Hepatic stellate cell (primary cell): ENCODE measurements at places on chromosomes 4 and X.

DNA sequence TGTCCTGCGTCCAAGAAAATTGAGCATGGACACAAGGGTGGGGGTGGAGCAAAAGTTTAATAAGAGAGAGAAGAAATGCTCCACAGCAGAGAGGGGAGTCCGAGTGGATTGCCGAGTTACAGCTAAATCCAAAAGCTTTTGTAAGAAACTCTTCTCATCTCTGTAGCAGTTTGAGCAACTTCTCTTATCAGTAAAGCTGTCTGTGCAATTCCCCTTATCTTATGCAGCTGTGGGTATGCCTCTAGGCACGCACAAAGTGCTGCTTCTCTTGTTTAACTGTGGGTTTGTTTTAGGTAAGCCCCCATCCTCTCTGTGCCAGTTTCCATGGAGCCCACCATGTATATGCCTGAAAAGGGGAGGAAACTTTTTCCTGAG, 44.8 kb downstream of the HMGB2 start:
- no peak for DNase-seq

DNA sequence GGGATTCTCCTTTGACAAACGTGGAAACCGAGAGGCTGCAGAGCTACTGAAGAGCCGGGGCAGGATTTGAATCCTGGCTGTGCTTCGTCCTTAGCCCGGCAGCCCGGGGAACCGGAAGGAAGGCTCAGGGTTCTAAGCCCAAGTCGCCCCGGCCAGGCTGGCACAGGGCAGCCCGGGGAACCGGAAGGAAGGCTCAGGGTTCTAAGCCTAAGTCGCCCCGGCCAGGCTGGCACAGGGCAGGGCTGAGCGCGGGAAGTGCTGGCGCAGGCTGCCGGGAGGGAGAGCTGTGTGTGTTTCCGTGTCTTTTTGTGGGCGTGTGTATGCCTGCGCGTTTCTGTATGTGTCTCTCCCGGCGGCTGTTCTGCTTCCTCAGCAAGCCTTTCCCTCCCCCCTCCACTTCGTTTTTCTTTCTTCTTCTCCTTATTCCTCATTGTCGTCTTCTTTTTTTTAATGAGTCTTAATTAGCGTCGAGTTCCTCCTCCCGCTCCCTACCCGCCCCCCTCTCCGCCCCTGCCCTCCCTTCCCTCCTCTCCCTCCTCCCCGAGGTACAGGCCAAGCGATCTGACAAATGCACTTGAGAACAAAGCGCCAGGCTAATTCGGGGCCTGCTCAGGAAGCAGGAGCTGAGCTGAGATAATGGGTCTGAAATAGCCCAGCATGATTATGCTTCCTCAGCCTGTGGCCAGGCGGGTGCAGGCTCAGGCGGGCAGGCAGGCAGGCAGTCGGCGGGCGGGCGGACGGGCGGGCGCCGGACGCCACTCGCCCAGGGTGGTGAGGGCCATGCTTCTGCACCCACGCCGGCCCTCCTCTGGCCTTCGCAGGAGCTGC, 65.9 kb downstream of the EFNB1 start:
- DNase-seq, result peak; percentile 37

- no peak for DNase-seq
These were observed 106.3 kb downstream of the REPS2 start for GRCh38 chrX:17052793-17053192.

DNA sequence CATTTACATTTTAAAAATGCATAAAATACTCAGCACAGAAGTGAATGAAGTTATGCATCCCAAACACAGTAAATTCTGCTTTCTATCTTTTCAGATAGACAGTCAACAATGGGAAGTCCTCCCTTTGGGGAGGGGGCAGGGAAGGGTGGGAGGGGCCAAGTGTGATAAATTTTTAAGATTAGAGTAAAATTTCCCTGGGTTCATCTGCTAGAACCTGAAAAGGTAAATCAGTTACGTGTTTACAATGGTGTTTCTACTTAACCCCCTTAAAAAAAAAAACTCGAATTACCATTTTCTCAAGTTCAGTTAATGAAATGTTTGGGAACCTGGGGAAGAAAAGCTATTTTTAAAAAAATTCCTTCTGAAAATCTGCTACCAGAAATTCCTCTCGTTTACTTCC, 9.1 kb downstream of the PITX2 start:
- no peak for DNase-seq

- DNase-seq, result no peak
These were observed 952 bp downstream of the ANOS1 start for GRCh38 chrX:8730812-8731558.

DNA sequence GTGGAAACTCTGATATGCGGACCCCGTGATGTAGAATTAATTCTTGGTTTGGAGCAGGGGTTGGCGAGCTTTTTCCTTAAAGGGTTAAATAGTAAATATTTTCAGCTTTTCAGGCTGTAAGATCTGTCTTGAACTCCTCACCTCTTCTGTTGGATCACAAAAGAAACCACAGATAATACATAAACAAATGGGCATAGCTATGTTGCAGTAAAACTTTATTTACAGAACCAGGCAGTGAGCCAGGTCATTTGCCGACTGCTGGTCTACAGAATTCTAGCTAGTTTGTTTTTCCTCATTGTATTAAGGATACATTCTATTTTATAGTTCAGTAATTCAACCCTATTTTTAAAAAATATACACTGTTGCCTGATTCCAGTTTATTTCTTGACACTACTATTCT, 116.6 kb downstream of the PAPSS1 start:
- DNase-seq, result no peak

DNA sequence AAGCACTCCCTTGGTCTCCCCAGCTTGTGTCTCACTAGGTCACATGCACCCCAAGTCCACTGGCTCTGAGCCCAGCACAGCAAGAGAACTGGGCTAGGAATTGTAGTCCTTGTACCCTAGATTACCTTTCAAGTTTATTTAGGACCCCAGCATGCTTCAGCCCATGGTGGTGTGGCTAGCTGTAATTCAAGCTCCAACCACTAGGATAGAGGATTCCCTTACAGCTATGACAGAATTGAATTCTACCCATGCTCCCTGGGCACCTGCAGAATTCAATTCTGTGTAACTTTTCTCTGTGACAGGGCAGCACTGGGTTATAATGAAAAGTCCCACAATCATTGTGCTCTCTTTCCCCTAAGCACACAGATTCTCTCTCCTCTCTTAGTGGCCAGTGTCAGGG, 253.8 kb upstream of the DMD start:
- DNase-seq, result no peak

DNA sequence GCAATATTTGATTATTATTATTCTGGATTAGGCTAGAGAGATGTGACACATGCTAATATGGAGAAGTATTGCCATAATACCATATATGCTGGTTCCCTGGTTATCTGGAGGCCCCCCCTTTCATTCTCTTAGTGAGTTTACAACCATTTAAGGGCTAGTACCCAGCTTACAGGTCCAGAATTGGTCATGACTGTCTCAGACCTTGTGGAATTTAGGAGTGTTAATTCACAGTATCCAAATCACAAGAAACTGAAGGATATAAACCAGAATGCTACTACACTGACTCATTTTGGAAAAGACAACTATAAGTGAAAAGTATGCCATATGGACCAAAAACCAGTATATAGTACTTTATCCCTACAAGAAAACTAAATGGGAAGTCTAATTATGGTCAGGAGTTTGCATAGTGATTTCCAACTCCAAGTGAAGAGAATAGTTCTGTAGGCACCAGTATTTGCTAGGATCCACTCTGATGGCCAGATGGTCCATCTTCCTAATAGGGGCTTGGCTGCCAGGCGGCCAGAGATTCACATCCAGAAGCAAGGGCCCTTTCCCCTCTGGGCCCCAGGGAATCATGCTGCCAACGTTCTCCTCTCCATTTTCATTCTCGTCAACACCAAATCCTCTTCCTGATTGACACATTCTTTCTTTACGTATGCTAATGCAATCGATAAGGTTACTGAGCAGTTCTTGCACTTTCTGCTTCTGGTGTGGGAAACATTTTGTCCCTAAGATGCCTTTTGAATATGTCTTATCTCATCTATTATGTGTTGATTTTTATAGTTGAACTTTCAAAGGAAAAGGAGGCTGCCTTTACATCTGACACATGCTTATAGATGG, 123.6 kb downstream of the SHROOM3 start:
- no peak for DNase-seq

DNA sequence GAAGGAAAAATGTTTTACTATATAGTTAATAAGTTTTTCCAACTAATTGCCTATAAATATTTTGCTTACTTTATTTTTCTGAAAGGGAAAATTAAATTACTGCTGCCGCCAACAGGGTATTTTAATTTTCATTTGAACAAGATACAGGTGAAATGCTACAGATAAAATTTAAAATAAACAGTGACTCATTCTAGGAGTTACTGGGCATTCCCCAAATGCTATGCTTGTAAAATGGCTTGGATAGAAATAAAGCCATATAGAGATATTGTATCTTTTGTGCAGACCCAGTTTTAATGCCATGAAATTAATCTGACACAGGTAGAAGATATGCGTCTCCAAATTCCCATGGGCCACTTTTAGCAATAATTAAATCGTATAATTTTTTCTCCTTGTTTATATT, 144.5 kb downstream of the NAP1L3 start:
- no peak for DNase-seq

DNA sequence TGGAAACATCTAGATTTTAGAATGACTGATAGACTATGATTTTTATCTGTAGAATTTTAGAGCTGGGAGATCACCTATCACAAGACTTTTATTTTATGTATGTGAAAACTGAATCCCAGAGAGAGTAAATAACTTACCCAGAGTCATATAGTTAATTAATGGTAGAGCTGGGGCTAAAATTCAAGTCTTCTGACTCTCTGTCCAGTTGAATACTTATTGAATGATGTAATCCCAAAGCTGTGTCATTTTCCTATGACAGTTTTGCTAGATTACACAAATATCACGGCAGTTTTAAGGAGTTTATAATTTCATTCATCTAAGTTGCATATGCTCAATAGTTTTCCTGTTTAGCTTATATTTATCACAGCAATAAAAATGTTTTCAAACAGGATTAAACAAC, 6.7 kb downstream of the NRK start:
- DNase-seq, result peak; percentile 5

DNA sequence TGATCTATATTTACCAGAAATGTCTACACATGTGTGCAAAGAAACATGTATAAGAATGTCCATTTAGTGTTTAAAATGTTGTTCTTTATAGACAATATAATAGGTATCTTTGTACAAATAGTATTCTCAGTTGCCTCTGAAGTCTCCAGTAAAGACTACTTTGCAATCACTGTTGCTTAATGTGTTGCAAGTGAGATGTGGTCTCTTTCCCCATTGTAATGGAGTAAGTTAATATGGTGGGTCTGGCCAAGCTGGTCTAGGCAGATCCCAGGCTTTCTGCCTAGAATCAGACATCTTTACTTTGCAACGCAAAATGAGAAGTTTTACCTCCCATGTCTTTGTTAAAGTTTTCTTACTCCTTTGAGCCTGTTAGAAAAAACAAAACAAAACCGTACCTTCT, 144.8 kb downstream of the GABRA3 start:
- DNase-seq, result no peak

DNA sequence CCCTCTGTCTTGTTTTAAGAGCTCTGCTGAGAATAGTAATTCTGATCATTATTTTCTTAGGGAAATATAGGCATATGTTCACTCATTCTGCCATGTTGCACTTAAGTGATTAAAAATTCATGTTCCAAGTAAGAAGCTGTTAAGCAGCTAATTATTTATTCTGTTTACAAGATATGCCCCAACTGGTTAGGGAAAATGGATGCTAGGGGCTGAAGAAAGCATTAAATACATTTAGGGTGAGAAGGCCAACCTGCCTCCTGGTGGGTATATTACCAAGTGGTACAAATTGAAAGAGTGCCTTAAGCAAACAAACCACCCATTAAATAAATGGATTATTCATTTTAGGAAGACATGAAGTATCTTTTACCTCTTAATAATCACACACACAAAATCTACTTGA, 392.6 kb upstream of the EPHA5 start:
- no peak for DNase-seq

- peak; percentile 71 for DNase-seq
These were observed at the start of gene MGST2 for GRCh38 chr4:139665690-139666529. Gene MGST2 (plus strand): TSS chr4:139665819. CDS start chr4:139666020, 201 bp downstream.

- no peak for DNase-seq
These were observed 128.2 kb downstream of the SLC7A11 start for GRCh38 chr4:138113819-138114400.

DNA sequence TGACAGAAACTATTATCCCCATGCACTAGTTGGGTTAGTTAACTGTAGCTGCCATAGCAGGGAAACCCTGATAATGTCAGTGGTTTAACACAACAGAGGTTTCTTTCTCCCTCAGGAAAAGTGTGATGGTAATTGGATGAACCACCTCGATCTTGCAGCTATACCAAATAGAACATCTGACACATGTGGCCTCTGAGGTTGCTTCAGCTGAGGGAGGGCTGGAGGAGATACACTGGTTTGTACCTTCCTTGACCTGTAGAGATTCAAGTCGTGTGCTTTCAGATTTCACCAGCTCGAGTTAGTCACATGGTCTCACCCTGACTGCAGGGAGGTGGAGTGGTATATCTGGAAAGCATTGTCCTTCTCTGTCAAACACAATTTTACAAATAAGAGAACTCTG, 147.2 kb upstream of the SFRP2 start:
- DNase-seq, result no peak

DNA sequence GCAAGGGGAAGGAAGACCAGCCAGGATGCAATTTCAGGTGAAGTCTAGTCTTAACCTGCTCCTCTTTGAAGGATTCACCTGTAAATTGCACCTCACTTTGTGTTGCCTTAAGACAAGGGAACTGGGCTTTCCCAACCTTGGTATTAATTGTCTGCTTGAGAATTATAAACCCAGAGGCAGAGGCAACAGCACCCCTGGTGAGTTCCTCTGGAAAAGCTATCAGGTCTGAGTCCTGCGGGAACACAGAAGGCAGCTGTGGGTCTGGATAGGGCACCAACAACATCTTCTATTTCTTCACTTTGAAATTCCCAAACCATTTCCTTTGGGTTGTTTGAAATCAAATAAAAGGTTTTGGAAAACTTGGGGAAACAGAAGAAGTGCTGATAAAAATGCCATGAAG, 109.2 kb upstream of the NPY2R start:
- no peak for DNase-seq

- DNase-seq, result peak; percentile 52
These were observed 405 bp upstream of the HS3ST1 start for GRCh38 chr4:11428899-11429698.

DNA sequence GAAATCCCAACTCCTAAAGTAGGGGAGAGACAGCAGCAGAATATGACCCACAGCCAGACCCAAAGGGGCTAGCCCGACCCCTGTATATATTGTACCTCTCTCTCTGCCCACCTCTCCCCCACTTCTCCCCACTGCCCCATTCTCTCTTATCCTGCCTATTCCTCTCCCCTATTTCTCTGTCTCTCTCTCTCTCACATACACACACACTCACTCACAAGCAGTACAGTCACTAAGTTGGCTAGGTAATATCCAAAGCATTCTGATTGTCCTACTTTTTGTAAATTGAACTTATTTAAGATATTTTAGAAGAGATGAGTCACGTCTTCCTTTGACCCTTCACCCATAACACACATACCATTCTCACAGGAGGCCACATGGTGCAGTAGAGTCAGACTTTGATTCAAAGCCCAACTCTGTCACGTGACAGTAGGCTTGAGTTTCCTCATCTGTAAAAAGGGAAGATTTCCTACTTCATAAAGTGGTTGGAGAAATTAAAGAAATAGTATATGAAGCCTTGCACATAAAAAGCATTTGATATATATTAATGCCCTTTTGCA, 29.5 kb downstream of the SRPX2 start:
- DNase-seq, result peak; percentile 18

GRCh38 chr4:76748649-76749048, 149.3 kb downstream of the SOWAHB start:
- DNase-seq, result no peak
